ENCODE measurements at places on chromosomes 5 and 9.

- no peak for DNase-seq
These were observed 55.1 kb upstream of the TLR4 start for GRCh38 chr9:117649126-117649525.

DNA sequence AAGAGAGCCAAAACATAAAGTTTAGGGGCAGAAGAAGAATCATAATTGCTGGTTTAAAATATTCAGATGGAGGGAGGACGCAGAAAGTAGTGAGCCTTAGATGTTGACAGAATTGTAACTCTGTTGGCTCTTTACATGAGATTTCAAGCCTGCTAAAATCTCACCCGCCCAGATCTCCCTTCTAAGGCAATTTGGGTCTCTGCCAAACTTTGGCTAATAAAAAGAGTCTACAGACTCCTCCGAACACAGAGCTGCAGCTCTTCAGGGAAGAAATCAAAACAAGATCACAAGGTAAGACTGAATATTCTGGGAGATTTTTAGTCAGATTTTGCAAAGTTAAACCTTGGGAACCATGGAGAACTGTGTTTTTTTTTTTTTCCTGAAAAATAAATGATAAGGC lies at the start of gene IL33:
TSS of gene IL33 (plus strand) at position 246 of the 400 bp plus-strand sequence. CDS start 25,888 bp downstream, outside the sequence.
- DNase-seq: no peak

- DNase-seq: no peak
These were observed 143.4 kb downstream of the GDNF start for GRCh38 chr5:37696190-37697021.

DNA sequence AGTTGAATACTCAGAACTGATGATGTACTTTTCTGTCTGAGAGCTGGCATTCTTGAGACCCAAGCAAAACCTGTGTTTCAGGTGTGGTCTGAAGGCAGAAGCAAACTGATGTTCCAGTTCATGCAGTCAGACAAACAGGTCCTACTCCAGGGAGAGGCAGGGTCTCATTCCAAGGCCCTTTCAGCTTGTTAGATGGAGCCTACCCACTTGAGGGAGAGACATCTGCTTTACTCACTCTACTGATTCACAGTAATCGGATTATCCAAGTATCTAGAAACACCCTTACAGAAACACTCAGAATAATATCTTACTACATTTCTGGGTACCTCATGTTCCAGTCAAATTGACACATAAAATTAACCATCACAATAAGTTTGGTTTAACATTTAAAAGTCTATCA lies 207.8 kb downstream of the KDM4C start:
- DNase-seq: no peak

- no peak for DNase-seq
These were observed 45.8 kb downstream of the PDE6A start for GRCh38 chr5:149898811-149899210.

Measured in stimulated activated naive B cell treated with anti-CD40 and anti-IgM and Interleukin-4, amounts not matched to agents 10 μg/mL and 1 μg/mL and 100 μg/mL, for 72 hours (primary cell).